ENCODE measurements at places on chromosomes 4 and X. TPM values are rescaled to one million over a fixed set of nuclear protein-coding genes. Genes with fewer than 3 reads are reported as not detected.

UBA6 gene
- 91.4 TPM for total RNA-seq

CACNA1F gene
- 0.50 TPM for total RNA-seq

SMR3B gene
- not detected for total RNA-seq

POF1B gene
- 0.07 TPM for total RNA-seq

ARHGAP36 gene
- total RNA-seq = not detected

DTHD1 gene
- not detected for total RNA-seq

ATOH1 gene
- total RNA-seq = not detected

ASMT gene
- total RNA-seq = not detected

CCKAR gene
- total RNA-seq = not detected

GAGE12H gene
- total RNA-seq = not detected

SSX2B gene
- total RNA-seq = not detected

CT45A3 gene
- not detected for total RNA-seq

RIBC1 gene
- total RNA-seq = 1.3 TPM

TIGD4 gene
- 0.08 TPM for total RNA-seq

GABRB1 gene
- not detected for total RNA-seq

IL9R gene
- 21.9 TPM for total RNA-seq

TRPC3 gene
- total RNA-seq = 0.82 TPM

SMIM10L2A gene
- total RNA-seq = 1.1 TPM

CYP2U1 gene
- 3.3 TPM for total RNA-seq

CENPVL1 gene
- total RNA-seq = not detected

NDP gene
- not detected for total RNA-seq

GLRA2 gene
- not detected for total RNA-seq

GABRG1 gene
- total RNA-seq = not detected

RPL34 gene
- total RNA-seq = 1,952 TPM

PLP1 gene
- not detected for total RNA-seq

MAGEC2 gene
- not detected for total RNA-seq

BMX gene
- total RNA-seq = not detected

IL13RA2 gene
- total RNA-seq = not detected

HOPX gene
- 40.7 TPM for total RNA-seq

WDR17 gene
- 0.25 TPM for total RNA-seq

ADGRG4 gene
- total RNA-seq = not detected

MAGED4B gene
- total RNA-seq = 0.34 TPM

MXRA5 gene
- total RNA-seq = not detected

CXXC4 gene
- not detected for total RNA-seq

MTMR8 gene
- total RNA-seq = 5.4 TPM

Data from activated naive CD4-positive, alpha-beta T cell treated with anti-CD3 and anti-CD28 coated beads, Interleukin-2, amount 10 ng/mL, durations not matched to agents 5 hours and 36 hours (primary cell).